ENCODE measurements at places on chromosomes 4 and X.

GRCh38 chr4:182600856-182601255 is 316.3 kb downstream of the DCTD start:
- DNase-seq, result no peak

- no peak for DNase-seq
Measured at GRCh38 chr4:167383291-167383690, 149.0 kb upstream of the SPOCK3 start.

DNA sequence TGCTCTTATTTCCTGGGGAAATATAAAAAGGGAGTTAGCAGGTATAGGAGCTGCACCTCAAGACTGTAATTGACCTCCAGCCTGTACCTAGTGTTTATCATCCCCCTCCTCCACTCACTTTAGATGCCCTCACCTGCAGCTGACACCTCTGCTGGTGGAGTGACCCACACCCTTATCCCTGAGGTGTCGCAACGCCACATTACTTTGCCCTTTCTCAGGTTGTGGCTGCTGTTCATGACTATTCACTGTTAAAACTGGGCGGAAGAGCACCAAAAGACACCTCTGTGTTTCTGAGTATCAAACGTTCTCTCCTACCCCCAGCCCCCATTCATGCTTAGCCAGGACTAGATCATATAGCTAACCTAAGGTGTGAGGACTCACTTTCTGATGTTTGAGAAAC is 101.5 kb upstream of the ADAMTS3 start:
- no peak for DNase-seq

DNA sequence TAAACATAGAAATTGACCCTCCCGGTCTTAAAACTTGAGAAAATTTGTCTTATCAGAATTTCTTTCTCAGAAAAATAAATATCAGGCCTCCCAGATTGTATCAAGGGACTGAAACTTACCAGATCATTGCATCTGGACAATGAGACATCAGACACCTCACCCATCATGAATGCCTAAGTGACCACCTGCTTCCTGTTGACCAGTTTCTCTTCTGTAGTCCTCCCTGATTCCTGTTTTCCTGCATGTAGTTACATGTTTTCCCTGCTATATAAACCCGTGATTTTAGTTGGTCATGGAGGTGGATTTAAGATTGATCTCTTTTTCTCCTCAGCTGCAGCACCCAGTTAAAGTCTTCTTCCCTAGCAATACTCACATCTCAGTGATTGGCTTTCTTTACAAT is 548.1 kb downstream of the PPP4R3C start:
- DNase-seq, result no peak
